ENCODE measurements at places on chromosomes 3 and 15.

DNA sequence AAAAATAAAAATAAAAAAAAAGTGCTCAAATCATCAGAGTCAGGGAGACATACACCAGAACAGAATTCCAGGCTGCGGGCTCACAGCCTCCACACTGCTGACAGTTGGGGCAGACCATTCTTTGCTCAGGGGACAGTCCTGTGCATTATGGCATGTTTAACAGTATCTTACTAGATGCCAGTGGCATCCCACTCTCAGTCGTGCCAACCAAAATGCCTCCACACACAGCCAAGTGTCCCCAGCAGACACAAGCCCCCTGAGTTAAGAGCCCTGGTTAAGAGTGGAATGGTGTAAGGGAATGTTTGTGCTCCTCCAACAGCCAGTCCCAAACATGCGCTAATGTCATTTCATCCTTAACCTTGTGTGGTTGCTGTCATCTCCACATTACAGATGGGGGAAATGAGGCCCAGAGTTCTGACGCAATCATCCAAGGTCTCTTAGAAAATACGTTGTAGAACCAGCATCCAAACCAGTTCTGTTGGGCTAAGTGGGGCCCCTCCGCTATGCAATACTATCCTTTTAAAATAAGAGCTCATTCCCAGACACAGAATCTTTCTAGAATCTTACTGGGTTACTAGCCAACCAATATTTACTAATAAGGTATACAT lies 26.0 kb downstream of the CFAP92 start:
- DNase-seq, result no peak

GRCh38 chr3:25830373-25831280 lies 40.7 kb downstream of the OXSM start:
- no peak for DNase-seq

DNA sequence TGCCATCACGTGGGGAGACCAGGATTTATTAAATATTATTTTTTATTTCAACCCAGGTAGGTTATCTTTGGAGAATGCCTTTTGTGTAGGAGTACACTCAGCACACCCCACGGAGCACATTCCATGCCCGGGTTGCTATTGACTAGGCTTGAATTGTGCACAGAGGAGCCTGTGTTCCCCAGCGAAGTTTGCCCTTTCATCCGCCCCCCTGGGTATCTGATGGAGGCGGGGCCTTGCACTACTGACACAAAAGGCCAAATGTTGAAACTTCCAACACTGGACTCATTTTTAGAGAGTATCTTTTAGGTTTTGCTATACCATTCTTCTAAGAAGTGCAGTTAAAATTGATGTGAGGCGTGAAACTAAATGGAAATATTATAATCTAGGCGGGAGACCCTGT lies 39.3 kb upstream of the PPP4R2 start:
- DNase-seq, result no peak

GRCh38 chr15:43249699-43250203 lies 17.0 kb downstream of the TGM5 start:
- DNase-seq, result no peak

- no peak for DNase-seq
Measured at GRCh38 chr3:152729906-152730305, 105.0 kb upstream of the P2RY1 start.

- no peak for DNase-seq
Measured at GRCh38 chr3:149603126-149604074, 54.4 kb downstream of the WWTR1 start.

DNA sequence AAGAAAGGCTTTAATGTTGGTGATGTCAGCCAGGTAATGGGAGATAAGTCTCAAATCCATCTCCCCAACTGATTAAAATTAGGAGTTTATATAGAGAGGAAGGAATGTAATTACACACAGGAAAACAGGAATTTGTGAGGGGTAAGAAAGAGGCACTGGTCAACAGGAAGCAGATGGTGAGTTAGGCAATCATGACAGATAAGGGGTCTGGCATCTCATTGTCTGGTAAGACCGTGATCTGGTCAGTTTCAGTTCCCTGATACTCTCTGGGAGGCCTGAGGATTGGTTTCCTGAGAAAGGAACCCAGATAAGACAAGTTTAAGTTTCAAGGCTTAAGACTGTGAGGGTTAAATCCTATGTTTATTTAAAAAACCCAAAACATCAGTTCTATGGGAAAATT lies 414.7 kb upstream of the ARRDC4 start:
- no peak for DNase-seq

GRCh38 chr15:85831415-85832113 lies 36.8 kb upstream of the KLHL25 start:
- peak; percentile 7 for DNase-seq

- DNase-seq, result no peak
Measured at GRCh38 chr3:17179381-17180205, 294.8 kb downstream of the PLCL2 start.

GRCh38 chr3:45204136-45204535 lies 22.0 kb downstream of the TMEM158 start:
- DNase-seq, result no peak

DNA sequence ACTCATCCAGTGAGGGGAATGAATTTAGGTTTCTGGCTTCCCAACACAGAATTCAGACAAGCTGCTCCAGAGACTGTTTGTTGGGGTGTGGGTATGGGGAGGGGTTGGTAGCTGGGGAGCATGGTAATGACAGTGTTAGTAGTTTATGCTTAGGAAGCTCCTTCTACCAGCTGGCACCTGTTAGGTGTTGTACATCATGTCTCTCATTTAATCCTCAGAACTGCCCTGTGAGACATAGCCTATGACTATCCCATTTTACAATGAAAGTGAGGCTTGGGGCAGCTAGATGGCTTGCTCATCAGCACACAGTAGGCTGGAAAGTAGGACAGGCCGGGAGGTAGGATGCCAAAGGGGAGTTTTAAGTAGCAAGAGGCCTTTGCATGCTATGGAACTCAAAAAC lies 2.5 kb downstream of the EIF4E3 start:
- DNase-seq, result no peak

DNA sequence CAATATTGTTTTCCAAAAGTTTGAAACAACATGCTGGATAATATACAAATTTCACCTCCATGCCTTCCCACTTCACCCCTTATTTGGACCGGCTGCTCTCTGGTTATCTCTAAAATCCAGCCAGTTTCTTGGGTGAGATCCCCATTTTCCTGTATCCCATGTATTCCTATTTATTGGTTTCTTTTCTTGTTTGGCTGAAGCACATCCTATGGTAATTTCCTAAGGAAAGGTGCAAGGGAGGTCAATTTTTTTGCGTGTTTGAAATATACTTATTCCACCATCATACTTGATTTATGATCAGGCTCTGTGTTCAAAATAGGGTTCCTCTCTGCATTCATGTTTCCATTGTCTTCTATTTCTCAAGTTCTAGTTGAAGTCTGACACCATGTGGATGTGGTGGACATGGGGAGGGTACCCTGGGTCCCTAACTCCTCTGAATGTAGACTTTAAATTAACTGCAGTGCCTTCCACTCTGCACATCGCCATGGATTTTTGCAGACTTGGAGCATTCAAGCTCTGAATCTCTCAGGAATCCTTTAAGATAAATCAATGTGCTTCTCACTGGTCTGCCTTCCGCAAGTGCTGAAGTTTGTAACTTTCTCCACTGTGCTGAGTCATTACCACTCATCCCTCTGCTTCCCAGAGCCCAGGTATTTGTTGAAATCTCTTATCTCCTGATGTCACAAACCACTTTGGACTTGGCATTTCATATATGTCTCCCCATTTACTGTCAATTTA lies 52.1 kb upstream of the TLE3 start:
- DNase-seq, result no peak

- DNase-seq, result no peak
Measured at GRCh38 chr15:83170474-83171165, 37.0 kb downstream of the HDGFL3 start.

- no peak for DNase-seq
Measured at GRCh38 chr15:60382773-60383674, 14.8 kb downstream of the ANXA2 start.

GRCh38 chr15:31158858-31159569 lies 57.5 kb upstream of the TRPM1 start:
- no peak for DNase-seq

DNA sequence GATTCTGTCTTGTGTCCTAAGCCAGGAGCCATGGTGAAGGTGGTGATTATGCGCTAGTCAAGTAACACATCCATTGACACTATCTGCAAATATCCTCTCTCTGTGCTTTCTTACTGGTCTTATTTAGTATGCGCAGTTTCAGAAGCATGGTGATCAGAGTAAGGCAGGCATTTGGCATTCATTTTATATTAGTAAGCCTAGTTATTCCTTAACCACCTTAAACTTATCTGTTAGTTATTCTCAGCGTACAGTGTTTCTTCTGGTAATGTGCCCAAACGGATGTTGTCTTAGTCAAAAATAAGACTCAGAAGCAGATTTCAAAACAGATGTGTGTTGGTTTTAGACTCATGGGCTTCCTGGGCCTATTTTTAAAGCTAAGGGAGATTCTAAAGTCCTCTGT lies 329.2 kb downstream of the GRM7 start:
- DNase-seq, result no peak

- DNase-seq, result no peak
Measured at GRCh38 chr3:13637311-13637891, 88.5 kb downstream of the FBLN2 start.

DNA sequence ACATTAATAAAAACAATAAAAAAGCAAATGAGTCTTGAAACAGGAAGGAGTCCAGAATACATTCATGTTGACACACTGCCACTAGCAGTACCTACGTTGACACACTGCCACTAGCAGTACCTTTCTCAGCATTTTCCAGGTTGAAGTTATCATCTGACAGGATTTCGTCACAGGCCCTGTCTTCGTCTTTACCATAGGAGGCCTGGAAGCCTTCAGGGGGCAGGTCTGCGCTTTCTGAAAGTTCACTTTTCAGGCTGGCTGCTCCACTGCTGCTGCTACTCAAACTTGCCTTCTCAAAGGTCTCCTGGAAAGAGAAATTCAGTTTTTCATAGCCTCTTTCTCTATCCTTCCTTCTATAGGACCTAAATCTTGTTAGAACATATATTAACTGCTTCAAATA lies 194.7 kb downstream of the NEK10 start:
- DNase-seq, result no peak

- no peak for DNase-seq
Measured at GRCh38 chr3:98460220-98460619, 2.8 kb upstream of the OR5K1 start.

DNA sequence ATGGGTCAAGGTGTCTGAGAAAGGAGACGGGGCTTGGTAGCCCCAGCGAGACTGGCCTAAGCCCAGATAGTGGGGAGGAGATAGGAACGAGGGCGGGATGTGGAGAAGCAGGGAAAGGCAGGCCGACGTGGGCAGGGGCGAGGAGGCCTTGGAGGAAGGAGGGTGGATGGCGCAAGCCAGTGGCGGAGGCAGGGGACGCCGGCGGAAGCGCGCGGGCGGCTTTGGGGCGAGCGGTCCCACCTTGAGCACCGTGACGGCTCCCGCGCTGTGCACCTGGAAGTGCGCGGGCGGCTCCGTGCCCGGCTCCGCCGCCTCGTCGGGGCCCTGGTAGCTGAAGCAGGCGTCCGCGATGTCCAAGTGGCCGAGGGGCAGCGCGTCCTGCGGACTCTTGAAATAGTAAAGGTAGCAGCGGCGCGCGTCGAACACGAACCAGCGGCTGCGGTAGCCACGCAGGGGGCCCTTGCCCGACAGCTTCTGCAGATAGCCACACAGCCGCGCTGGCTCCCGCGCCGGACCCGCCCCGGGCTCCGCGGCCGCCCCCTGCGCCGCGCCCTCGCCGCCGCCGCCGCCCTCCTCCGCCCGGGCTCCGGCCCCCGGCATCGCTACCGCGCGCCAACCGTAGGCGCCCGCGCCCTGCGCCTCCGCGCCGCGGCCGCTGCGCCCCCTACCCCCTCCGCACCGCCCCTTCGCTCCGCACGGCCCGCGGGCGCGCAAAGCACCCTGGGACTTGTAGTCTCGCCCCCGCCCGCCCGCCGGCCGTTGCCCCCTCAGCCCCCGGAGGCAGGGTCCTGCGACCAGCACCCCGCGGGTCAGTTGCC lies at the start of gene TBC1D2B:
TBC1D2B (minus strand) TSS at position 659 of the 818 bp plus-strand sequence; CDS start at position 600, 59 bp downstream.
- DNase-seq, result peak; percentile 24

DNA sequence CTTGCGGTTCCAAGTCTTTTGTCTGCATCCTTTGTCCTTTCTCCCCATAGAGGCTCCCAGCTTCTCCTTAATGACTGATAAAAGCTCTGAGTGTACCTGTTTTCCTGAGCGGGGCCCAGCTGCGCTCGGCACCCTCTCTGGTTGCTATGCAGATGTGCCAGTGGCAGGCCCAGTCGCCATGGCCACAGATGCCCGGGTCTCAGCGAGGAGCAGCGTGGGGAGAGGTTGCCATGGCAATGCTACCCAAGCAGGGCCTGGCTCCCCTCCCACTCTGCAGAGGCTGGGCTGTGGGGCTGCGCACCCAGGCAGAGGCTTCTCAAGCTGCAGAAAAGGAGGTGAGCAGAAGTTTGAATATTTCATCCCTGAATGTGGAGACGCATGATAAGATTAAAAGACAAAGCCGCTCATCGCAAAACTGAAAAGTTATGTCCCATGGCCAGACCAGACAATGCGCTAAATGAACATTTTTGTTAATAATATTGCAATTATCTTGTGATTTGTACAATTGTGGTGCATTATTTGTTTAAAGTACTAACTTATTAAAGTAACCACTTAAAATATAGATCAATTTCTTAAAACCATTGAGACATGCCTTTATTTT lies 66.1 kb downstream of the TPRA1 start:
- DNase-seq, result peak; percentile 76

DNA sequence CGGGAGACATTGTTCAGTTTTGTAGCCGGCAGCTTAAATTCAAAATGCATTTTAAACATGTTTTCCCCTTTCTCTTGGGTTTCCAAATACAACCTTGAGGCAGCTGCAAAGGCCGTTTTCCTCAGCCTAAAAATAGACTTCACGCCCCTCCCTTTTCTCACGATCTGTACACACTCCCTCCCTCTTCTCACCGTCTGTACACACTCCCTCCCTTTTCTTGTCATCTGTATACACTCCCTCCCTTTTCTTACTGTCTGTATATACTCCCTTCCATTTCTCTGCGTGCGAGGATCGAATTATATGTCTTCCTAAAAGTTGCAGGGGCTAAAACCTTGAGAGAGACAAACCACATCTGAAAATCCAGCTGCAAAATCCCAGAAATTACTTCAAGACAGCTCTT lies 8.9 kb downstream of the MUC4 start:
- DNase-seq, result no peak

- DNase-seq, result no peak
Measured at GRCh38 chr3:24352893-24353553, 141.6 kb downstream of the THRB start.

GRCh38 chr15:65226221-65226620 lies 14.9 kb upstream of the CILP start:
- DNase-seq, result no peak

GRCh38 chr15:57732526-57733331 lies 26.2 kb downstream of the POLR2M start:
- no peak for DNase-seq

- DNase-seq, result no peak
Measured at GRCh38 chr3:170232266-170232665, 10.0 kb downstream of the PRKCI start.

GRCh38 chr15:63264688-63265293 lies 12.6 kb upstream of the APH1B start:
- DNase-seq, result no peak

DNA sequence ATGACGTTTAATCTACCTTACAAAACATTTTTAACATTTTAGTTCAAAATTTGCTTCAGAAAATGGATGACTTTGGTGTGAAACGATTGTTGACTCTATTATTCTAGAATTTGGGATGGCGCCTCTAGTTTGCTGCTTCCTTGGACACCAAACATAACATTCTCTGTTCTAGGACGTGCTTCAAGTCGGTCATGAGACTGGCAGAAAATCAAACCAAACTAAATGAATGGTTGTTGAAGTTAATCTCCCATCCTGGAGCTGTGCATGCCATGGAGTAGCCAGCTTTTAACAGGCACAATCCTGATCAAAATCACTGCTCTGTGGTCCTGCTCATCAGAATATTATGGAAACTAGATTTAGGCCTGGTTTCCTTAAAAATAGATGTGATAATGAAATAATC lies 9.6 kb upstream of the LRRFIP2 start:
- DNase-seq, result no peak
